ENCODE measurements at places on chromosomes 1 and 21. TPM values are rescaled to one million over a fixed set of nuclear protein-coding genes. Genes with fewer than 3 reads are reported as not detected.

The IGSF9 gene
- 0.06 TPM for polyA plus RNA-seq

The LAX1 gene
- polyA plus RNA-seq, result 0.04 TPM

The AIRE gene
- 0.03 TPM for polyA plus RNA-seq

The CTSK gene
- polyA plus RNA-seq, result 2.1 TPM

The RGS7 gene
- not detected for polyA plus RNA-seq

The LCE1F gene
- polyA plus RNA-seq, result not detected

The NBPF6 gene
- polyA plus RNA-seq, result not detected

The SLAMF1 gene
- 0.21 TPM for polyA plus RNA-seq

The IL20 gene
- not detected for polyA plus RNA-seq

The MPZ gene
- 2.1 TPM for polyA plus RNA-seq

The DMRTA2 gene
- polyA plus RNA-seq, result not detected

The CELA3B gene
- polyA plus RNA-seq, result not detected

The RYR2 gene
- 77.7 TPM for polyA plus RNA-seq

The PTPRU gene
- polyA plus RNA-seq, result 25.9 TPM

The PTCH2 gene
- polyA plus RNA-seq, result 0.19 TPM

The ZC3H12A gene
- polyA plus RNA-seq, result 6.7 TPM

The ALPL gene
- polyA plus RNA-seq, result 17.8 TPM

The IL6R gene
- polyA plus RNA-seq, result 3.4 TPM

The HJV gene
- 0.62 TPM for polyA plus RNA-seq

The RHD gene
- polyA plus RNA-seq, result not detected

The TDRD5 gene
- not detected for polyA plus RNA-seq

The PLA2G2A gene
- polyA plus RNA-seq, result 107 TPM

The C21orf91 gene
- polyA plus RNA-seq, result 2.2 TPM

The ZNF124 gene
- 0.30 TPM for polyA plus RNA-seq

All from heart left ventricle (tissue), 16 donors.